GM12864 (cell line): ENCODE measurements at places on chromosomes 13 and 19.

GRCh38 chr19:18292810-18293641, 11.6 kb upstream of the JUND start:
- DNase-seq: no peak

DNA sequence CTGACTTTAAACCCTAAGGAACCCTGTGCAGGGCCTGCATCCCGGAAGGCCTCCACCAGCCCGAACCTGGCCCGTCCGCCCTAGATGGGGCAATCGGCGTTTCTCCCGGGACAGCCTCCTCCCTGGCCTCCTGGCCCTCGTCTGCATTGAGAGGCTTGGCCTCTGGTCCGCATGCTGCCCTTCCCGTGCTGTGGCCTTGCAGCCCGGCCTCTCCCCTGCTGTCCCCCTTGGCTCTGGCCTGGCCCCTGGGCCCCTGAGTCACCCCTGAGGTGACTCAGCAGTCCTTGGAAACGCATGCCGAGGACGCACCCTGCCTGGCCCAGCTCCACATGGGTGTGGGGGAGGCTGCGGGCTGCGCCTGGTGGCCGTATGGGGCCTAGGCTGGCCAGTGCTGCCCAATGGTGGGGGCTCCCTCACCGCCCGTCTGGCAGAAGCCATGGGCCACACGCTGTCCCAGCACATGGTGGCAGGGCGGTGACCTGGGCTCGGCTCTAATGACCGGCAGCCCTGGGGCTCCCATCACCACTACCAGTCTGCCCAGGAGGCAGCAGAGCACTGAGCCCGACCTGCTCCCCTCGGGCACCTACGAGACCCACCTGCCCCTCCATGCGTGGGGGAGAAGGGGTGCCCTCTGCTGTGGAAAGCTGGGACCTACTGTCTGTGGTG, 25.7 kb downstream of the SH3GL1 start:
- no peak for DNase-seq

DNA sequence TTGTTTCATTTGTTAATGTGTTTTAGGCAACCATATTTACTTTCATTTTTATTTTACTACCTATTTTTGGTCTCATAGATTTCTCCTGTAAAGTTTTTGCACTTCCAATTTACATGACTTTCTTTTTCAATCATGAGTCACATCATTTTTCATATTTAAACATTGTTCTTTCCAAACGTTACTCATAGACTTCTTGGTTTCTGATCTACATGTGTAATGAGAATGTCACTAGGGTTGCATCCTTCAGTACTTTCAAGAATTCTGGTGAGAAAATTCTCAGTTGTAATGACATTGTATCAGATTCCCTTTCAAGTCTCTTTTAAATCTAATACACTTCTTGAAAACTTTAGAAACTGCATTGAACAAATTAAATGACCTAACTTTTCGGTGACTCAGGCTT, 991.7 kb downstream of the EFNB2 start:
- no peak for DNase-seq

DNA sequence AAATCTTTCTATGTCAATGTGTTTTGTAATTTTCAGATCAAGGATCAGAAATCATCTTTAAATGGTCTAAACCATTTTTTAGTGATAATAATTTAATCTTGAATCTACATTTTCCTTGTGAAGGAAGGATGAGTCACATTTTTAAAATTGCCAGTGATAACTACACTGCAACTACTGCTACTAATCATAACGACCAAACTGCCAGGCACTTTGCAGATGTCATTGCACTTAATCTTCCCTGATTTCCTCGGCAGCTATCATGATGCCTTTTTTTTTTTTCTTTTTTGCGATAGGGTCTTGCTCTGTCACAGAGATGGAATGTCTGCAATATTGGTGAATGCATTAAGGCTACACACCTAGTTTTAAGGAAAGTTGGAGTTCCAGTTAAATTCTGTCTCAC, 41.4 kb upstream of the SLC10A2 start:
- DNase-seq: no peak

- DNase-seq: no peak
Observed at GRCh38 chr13:43877766-43878165, 1.8 kb downstream of the CCDC122 start.

- no peak for DNase-seq
Observed at GRCh38 chr13:26508885-26509284, 48.6 kb upstream of the WASF3 start.

GRCh38 chr13:73733706-73734105, 400.5 kb downstream of the KLF12 start:
- DNase-seq: no peak

DNA sequence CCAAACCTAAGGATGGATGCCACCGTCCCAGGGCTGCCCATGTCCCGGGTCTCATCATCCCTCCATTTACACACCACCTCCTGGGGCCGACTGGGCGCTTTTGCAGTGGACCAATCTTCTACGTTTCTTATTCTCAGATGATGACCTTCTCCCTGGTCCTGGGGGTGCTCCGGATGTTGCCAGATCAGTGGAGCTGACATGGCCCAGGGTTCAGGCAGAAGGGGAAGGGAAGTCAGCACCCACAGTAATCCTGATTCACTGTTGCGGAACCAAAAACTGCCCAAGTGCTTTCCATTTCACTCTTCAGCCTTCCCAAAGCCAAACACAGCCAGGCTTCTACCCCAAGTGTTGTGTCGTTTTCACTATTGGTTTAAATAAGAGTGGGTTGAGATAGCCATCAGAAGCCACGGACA, 29.8 kb downstream of the RAB20 start:
- no peak for DNase-seq

- no peak for DNase-seq
Observed at GRCh38 chr19:6720369-6721137, at the start of gene C3. Gene C3 (minus strand): TSS chr19:6720650. CDS start chr19:6720589, 61 bp downstream.

DNA sequence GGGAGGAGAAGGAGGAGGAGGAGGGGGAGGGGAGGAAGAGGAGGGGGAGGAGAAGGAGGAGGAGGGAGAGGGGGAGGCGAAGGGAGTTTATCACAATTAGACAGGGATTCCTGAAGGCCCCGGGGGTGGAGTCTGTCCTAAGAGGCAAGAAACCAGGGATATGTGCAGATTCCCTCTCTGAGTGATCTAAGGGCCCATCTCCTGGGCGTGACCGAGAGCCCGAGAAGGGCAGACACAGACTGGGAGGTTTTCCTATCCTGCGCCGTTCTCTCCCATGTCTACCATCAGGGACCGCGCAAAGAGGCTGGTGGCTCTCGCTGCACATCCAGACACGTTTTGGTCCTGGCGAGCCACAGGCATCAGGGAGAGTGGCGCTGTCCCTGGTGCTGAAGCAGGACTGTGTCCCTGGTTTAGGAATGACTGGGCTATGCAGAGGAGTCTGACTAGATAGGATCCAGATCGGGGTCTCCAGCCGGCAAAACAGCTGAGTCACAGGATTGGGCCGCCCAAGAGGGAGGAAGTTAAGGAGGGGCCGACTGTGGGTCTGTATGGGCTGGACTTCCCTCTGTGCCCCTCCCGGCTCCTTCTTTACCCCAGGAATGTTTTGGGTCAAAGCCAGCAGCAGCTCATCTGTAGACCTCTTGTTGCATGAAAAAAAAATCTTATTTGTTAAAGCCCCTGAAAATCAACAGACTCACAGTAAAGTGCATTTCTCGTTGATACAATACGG, 17.9 kb upstream of the ZNF175 start:
- no peak for DNase-seq

DNA sequence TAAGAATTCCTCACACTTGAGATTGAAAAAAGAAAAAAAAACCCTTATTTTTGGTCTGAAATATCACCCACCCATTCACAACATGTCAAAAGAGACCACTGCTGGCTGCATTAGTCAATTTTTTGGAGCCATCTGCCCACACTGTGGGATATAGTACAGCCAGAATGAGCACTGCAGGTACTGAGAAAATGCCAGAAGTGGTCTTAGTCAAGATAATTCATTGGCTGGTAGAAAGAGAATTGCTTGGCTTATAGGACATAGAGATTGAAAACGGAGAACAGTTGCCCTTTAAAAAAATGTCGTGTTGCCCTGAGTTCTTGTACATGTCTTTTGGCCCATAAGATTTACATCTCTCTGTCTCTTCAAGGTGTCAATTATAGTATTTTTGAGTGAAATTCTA, 1899.5 kb downstream of the OLFM4 start:
- DNase-seq: no peak

- no peak for DNase-seq
Observed at GRCh38 chr13:100855151-100855550, 180.6 kb upstream of the TMTC4 start.

GRCh38 chr13:20129076-20129475, 31.8 kb downstream of the GJA3 start:
- DNase-seq: no peak
